SK-MEL-5 (cell line): ENCODE measurements at places on chromosomes 4 and X. TPM values are rescaled to one million over a fixed set of nuclear protein-coding genes. Genes with fewer than 3 reads are reported as not detected.

The MAP3K15 gene
- 0.19 and 0.66 TPM in 2 replicates for total RNA-seq

The RAB40AL gene
- not detected in 2 replicates for total RNA-seq

The TMEM47 gene
- 0.16 and 0.45 TPM in 2 replicates for total RNA-seq

- no peak for DNase-seq
These were observed 105.1 kb upstream of the GRID2 start for GRCh38 chr4:92198711-92199110.

GRCh38 chrX:40418146-40418812, 162.5 kb upstream of the ATP6AP2 start:
- DNase-seq = no peak

- DNase-seq = no peak
These were observed 246.8 kb downstream of the SNCA start for GRCh38 chr4:89590128-89590527.

DNA sequence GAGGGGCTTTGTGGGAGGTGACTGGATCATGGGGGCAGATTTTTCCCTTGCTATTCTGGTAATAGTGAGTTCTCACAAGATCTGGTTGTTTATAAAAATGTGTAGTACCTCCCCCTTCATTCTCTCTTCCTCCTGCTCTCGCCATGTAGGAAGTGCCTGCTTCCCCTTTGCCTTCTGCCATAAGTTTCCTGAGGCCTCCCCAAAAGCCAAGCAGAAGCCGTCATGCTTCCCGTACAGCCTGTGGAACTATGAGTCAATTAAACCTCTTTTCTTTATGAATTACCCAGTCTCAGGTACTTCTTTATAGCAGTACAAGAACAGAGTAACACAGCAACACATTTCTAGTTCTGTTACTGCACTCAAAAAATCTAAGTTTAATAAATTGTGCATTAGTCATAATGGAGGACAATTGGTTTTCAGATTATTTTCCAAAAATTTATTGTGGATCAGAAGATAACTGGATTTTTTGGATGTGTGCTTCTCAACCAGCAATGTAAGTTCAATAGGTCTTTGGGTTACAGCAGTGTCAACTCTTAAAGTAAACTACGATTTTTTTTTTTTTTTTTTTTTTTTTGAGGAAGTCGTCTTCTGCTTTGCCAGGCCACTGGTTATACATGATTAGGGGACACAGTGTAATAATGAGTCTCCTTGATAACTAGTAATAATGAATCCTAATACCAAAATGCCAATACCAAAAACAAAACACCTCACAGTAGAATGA, 69.9 kb downstream of the CHIC2 start:
- no peak for DNase-seq

GRCh38 chr4:113409181-113409580, 352.4 kb downstream of the CAMK2D start:
- no peak for DNase-seq

DNA sequence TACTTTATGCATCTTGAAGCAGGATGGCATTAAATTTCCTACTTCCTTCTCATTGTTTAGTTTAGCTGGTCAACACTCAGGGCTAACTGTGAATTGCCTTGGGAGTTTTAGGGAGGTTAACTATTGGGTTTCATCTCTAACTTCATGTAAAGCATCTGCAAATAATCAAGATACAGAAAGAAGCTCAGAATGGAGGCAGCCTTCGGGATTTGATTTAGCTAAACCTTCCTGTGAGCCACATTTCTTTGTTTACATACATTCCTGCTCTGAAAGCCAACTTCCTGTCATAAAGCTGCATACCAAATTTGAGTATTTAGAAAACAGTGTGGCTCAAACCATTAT, 131.7 kb upstream of the PCDH18 start:
- DNase-seq = no peak

GRCh38 chrX:18654875-18655836, 16.8 kb downstream of the RS1 start:
- DNase-seq = no peak

DNA sequence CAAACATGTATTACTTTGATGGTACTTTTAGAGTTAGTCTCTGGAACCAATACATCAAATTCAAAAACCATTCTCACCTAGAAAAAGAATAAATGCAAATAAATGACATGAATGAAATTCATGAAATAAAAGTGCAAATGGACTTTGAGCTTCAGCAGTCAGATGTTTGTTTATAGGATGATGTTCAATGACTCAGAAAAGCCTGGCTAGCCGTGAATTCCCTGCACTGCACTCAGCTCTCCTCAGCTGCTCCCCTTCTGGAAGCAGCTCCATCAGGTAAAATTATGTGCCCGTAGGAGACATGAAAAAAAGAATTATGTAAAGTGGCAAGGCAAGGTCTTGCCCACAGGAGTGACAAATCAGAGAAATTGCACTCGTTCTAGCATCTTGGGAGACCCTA, 390.6 kb downstream of the GPM6A start:
- DNase-seq = no peak
